ENCODE measurements at places on chromosomes 2 and 18.

- no peak for DNase-seq
Observed at GRCh38 chr2:2000724-2001061, 256.4 kb upstream of the PXDN start.

DNA sequence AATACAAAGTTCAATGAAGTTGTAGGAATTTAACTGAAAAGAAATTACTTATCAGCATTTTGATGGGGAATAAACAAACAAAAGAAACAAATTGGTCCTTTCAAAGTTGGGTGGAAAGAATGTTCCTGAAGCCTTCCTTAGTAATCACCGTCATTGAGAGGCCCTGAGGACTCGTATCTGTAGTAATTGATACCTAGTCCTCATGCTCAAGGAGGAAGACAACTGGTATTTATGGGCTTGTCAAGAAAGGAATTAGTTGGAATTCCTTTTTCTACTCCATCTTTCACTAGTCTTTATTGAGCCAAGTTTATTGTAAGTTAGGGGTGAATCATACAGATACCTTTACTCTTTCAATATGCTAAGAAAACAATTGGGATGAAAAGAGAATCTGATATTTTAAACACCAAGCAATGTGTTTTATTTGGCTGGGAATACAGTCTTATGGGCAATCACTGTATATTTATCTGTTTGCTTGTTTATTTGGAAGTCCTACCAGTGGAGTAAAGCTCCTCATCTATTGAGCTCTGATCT lies 324.8 kb downstream of the ARHGAP15 start:
- no peak for DNase-seq

- no peak for DNase-seq
Observed at GRCh38 chr2:68659081-68659480, 15.7 kb downstream of the PROKR1 start.

- DNase-seq: no peak
Observed at GRCh38 chr2:204360218-204361007, 184.9 kb upstream of the PARD3B start.

GRCh38 chr2:76281156-76281841 lies 570.6 kb upstream of the GCFC2 start:
- no peak for DNase-seq

- no peak for DNase-seq
Observed at GRCh38 chr18:435940-436339, 64.6 kb downstream of the COLEC12 start.
